ENCODE measurements at places on chromosomes 3 and 15.

- no peak for DNase-seq
Measured at GRCh38 chr3:83649692-83650091, 1309.1 kb upstream of the CADM2 start.

DNA sequence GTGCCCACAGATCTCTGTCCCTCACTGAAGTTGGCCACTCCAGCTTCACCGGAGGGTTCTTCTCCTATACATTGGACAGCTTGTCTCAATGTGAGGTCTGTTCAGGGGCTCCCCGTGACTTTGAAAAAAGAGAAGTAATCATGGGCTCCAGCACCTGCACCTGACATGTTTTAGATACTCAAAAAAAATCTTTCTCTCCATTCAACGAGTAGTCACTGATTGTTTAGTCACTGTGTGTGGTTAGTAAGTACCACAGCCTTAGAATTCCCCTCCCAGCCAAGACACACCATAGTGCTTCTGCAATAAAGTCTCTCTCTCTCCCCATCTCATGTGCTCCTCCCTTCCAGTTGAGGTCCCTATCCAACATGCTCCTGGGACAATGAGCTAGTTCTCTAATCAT lies 18.6 kb downstream of the CCR9 start:
- DNase-seq: no peak

- no peak for DNase-seq
Measured at GRCh38 chr3:473033-473800, 276.7 kb downstream of the CHL1 start.

GRCh38 chr3:4900298-4900697 lies 78.9 kb upstream of the BHLHE40 start:
- no peak for DNase-seq

- DNase-seq: no peak
Measured at GRCh38 chr3:190122198-190122771, 1.6 kb upstream of the P3H2 start.

- no peak for DNase-seq
Measured at GRCh38 chr3:45612138-45612537, 17.6 kb downstream of the LIMD1 start.

DNA sequence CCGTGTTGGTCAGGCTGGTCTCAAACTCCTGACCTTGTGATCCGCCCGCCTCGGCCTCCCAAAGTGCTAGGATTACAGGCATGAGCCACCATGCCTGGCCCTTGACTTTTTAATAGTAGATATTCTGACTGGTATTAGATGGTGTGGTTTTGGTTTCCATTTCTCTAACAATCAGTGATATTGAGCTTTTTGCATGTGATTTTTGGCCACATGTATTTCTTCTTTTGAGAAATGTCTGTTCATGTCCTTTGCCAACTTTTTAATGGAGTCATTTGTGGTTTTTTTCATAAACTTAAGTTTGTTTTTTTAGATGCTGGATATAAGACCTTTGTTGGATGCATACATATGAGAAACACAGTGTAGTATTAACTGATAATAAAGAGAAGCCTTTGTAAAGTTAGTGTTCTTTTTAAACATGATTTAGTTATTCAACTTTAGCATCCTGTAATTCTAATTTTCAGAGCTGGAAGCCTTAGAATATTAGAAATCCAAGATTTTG lies 280.8 kb downstream of the RBMS3 start:
- no peak for DNase-seq

DNA sequence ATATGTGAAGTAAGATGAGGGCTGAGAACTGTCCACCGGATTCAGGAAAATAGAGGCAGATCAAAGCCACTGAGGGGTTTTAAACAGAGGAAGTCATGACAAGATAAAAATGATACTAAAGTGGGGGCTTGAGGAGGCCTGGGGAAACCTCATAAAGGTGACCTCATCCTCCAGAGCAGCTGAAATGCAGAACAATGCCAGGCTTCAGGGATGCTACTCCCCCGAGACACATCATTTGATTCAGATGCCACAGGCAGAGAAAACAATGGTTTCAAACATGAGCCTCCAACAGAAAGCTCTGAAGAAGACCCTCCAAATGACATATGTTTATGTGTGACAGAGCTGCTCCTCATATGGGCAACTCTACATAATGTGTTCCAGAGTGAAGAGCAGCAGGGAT lies 6.4 kb downstream of the CFAP20DC start:
- no peak for DNase-seq

GRCh38 chr3:149087208-149087607 lies 875 bp upstream of the HLTF start:
- no peak for DNase-seq

DNA sequence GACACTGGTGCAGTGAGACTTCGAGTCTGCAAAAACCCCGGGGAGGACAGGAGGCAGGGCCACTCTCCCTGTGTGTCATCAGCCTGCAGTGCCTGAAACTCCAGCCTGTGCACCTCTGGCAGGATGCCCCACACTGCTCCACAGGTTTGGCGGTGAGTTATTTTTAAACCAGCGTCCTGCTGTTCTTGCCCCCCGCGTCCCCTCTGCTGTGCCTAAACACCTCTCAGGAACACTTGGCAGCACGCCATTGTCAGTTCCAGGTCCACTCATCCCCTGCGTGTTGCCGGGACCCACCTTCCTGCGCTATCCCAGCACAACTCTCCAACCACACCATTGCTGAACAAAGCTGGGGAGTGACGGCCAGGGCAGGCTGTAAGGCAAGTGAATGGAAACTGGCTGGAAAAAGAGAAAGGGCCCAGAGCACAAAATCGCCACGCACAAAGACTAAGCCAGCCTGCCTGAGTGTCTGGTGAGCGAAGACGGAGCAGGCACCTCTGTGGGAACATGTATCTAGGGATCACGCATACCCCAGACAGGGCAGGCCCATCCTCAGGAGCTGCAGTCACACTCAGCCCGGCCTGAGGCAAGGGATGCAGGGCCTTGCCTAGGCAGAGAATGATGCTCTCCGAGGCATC lies 3.1 kb upstream of the PLA2G4F start:
- no peak for DNase-seq

- no peak for DNase-seq
Measured at GRCh38 chr3:88075497-88075896, 16.4 kb downstream of the ZNF654 start.

- peak; percentile 47 for DNase-seq
Measured at GRCh38 chr3:10238345-10239183, 9.7 kb upstream of the TATDN2 start.

DNA sequence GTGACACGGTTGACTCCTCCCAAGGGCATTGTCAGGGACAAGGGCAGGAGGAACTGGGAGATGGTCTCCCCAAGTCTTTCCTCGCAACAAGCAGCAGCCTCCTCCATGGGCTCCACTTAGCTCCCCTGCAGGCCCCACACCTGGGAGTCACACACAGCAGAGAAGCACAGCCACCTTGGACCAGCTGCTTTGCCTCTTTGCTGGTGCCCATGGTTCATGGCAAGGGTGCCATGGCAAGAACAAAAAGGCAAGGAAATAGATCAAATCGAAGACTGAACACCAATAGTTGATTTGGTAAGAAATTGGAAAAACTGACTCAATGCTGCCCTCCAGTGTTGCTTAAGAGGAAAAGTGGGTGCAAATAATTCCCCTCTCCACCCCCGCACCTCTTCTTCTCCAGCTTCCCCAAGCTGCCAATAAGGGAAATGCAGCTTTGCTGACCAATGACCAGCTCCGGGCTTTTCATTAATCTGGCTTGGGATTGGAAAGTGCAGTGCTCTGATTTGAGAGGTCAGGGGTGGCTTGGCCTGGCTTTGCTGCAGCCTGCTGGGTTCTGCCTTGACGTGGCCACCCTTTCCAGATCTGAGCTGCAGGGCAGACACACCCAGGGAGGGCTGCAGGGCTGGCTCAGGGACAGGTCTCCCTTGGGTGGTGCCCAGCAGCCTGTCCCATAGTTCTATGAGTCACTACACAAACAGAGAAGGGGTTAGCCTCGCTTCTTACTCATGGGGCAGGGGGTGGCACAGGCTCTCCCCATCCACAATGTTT lies 162.0 kb downstream of the KLF13 start:
- DNase-seq: peak; percentile 52

DNA sequence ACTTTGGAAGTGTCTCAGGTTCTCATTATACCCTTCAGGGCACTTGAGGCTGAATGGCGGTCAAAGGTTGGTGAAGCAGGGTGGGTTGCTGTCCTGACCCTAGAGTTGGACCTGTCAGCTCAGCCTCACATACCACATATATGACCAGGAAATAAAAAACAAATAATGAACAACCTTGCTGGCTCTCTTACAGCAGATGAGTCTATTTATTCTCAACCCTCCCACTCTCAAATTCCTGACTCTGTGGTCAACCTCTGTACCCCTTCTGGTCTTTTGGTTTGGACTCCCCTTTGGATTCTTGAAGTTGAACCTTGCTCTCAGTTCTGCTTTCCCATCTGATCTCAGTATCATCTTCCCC lies 16.9 kb downstream of the PPP2R3A start:
- DNase-seq: no peak

GRCh38 chr3:44648564-44649229 lies at the start of gene ZNF35:
Gene ZNF35, plus strand, starts transcription at chr3:44648732. Its CDS starts 2,336 bp downstream, at chr3:44651068.
- peak; percentile 31 for DNase-seq

DNA sequence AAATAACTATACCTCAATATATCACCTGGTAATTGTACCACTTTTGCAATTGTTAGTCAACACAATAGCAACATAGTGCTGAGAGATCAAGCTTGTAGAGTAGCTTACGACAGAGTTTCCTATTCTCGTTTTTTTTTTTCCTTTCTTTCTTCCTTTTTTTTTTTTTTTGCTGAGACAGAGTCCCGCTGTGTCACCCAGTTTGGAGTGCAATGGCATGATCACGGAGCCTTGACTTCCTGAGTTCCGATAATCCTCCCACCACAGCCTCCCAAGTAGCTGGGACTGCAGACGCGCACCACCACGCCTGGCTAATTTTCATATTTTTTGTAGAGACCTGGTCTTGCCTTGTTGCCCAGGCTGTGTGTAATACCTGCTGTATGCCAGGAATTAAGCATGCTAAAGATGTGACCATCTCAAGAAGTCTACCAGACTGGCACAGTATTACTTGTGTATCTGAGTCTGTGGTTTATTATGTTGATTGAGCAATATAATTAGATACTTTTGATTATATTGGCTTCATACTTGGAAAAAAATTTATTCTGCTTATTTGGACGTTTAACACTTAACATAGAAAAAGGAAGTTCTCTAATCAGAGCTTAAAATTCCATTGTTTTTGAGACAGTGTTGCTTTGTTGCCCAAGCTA lies 3.0 kb downstream of the SELENOT start:
- DNase-seq: no peak

GRCh38 chr3:149647285-149647684 lies 10.5 kb downstream of the WWTR1 start:
- no peak for DNase-seq

GRCh38 chr3:3180456-3180855 lies 965 bp upstream of the CRBN start:
- no peak for DNase-seq

GRCh38 chr3:13484851-13485590 lies 4.9 kb downstream of the HDAC11 start:
- peak; percentile 47 for DNase-seq

GRCh38 chr3:187900993-187901755 lies 155.9 kb upstream of the BCL6 start:
- DNase-seq: no peak

- no peak for DNase-seq
Measured at GRCh38 chr15:48967336-48967735, 3.6 kb upstream of the SHC4 start.

- DNase-seq: no peak
Measured at GRCh38 chr3:155149494-155149893, 69.4 kb downstream of the MME start.

DNA sequence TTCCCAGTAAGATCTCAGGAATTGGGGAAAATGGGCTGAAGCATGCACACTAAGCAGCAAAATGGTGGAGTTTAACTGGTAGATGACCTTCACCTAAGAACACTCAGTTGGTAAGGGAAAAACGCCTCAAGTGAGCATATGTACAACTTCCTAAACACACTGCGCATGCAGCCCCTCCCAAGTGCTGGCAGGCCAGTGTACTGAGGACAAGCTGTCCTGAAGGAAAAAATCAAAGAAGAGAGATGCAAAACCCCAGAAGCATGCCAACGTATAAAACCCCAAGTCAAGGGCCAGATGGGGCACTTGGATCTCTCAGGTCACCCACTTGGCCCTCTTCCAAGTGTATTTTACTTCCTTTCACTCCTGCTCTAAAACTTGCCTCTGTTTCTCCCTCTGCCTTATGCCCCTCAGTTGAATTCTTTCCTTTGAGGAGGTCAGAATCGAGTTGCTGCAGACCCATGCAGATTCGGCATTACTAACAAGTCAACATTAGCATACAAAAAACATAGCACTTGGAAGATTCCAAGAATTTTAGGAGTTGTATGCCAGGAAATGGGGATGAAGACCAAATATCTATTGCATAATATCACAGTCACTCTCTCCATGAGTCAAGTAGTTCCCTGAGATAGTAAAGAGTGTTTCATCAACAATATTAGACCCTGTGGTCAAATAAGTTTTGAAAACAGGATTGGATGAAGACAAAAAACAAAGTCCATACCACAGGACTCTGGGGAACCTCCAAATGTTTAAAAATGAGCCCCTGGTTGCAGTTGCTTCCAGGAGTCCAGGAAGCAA lies 10.8 kb upstream of the FYCO1 start:
- no peak for DNase-seq

DNA sequence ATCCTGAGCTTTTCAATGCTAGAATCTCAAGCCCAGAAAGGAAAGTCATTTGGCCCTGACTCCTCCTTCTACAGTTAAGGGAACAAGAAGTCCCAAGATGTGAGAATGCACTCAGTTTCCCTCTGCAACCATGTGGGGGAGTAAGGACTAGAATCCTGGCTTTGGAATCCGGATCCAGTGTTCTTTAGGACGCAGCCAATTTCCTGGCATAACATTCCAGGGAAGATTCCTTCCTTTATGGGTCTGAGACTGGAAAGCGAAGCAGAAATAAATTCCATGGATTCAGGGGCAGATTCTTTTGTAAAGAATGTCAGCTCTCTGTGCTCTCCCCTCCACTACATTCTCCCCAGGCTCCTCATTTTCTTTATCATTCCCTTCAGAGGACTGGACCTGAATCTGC lies 151.8 kb upstream of the SOX14 start:
- no peak for DNase-seq

GRCh38 chr15:75644376-75644775 lies 3.3 kb upstream of the SNX33 start:
- DNase-seq: no peak

GRCh38 chr15:95760508-95760907 lies 570.0 kb upstream of the NR2F2 start:
- no peak for DNase-seq

All from CD4-positive, alpha-beta T cell treated with Interleukin-6 for 4 hours (primary cell).